Upper lobe of right lung (tissue), 1 donor: ENCODE measurements at places on chromosomes 2 and 18. TPM values are rescaled to one million over a fixed set of nuclear protein-coding genes. Genes with fewer than 3 reads are reported as not detected.

Gene ZRANB3
- 4.1 TPM for total RNA-seq

Gene SERPINB13
- total RNA-seq: not detected

Gene DPYSL5
- not detected for total RNA-seq

Gene HAAO
- total RNA-seq: 6.4 TPM

Gene ABCB11
- total RNA-seq: 0.06 TPM

Gene COLEC12
- total RNA-seq: 55.2 TPM

Gene DSC2
- total RNA-seq: 17.2 TPM

Gene OSR1
- total RNA-seq: 9.7 TPM

Gene CYP26B1
- 3.8 TPM for total RNA-seq

Gene ACMSD
- not detected for total RNA-seq
